Large intestine (tissue), 12 donors: ENCODE measurements at places on chromosomes 13 and 19.

DNA sequence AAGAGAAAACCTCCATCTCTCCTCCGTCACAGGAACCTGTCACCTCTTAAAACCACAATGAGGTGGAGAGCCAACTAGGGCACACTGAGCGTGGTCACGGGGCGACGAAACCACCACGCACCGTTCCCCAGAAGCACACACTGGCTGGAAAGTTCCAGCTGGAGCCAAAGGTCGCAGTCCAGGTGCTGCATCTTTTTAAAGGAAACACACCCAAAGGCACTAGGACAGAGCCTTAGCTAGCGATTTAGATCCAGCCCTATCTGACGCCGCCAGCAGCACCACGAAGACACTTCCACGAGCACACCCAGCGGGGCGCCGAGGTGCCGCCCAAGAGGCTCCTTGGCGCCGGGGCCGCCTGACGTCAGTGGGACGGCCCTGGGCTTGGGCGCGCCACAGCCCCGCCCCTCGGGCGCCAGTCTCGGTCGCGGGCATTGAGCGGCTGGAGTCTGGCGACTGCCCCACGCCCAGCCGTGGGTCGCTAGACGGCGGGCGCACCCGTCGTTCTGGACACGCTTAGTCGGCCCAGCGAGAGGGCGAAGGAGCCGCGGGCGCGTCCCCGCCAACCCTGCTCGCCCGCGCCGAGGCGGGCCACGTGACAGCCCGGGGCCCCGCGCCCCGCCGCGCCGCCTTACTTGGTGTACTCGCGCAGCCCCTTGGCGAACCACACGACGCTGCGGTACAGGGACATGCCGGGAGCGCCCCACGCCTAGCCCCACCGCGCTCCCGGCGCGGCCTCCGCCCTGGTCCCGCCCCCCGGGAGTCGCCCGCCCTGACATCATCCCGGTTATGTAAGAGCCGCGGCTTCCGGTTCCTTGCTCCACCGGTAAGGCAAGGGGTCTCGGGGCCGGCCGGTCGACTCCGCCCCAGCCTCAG is at the start of gene DHRS12:
Gene DHRS12 (minus strand): TSS at position 742 of the 873 bp plus-strand sequence. CDS start 4,504 bp downstream, outside the sequence.
- peak; percentile 89 for DNase-seq

DNA sequence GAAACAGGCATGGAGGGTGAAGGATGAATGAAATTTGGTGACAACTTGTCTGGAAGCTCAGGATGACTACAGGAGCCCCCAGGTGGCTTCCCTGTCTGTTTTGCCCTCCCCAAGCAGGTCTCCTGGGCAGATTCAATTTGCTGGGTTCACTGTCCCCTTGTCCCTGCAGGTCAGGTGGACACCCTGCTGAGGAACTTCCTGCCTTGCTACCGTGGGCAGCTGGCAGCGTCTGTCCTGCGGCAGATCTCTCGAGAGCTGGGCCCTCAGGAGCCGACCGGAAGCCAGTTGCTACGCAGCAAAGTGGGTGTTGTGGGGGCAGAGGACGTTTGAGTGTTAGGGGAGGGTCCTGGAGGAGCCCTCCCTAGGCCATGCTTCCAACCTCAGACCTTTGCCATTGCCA is 19.1 kb downstream of the PGLS start:
- no peak for DNase-seq

DNA sequence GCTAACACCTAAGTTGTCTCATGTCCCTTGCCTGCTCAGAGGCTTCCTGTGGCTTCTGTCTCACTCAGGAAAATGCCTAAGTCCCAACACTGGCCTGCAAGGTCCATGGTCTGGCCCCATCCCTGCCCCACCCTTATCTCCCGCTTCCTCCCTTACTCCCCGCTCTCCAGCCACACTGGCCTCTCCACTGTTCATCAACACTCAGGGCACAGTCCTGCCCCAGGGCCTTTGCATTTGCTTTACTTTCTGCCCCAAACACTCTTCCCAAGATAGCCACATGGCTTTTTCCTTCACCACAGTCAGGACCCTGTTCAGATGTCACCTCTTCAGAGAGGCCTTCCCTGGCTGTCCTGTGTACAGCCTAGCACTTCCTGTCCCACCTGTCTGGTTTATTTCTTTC is 32.1 kb upstream of the IGSF23 start:
- no peak for DNase-seq

DNA sequence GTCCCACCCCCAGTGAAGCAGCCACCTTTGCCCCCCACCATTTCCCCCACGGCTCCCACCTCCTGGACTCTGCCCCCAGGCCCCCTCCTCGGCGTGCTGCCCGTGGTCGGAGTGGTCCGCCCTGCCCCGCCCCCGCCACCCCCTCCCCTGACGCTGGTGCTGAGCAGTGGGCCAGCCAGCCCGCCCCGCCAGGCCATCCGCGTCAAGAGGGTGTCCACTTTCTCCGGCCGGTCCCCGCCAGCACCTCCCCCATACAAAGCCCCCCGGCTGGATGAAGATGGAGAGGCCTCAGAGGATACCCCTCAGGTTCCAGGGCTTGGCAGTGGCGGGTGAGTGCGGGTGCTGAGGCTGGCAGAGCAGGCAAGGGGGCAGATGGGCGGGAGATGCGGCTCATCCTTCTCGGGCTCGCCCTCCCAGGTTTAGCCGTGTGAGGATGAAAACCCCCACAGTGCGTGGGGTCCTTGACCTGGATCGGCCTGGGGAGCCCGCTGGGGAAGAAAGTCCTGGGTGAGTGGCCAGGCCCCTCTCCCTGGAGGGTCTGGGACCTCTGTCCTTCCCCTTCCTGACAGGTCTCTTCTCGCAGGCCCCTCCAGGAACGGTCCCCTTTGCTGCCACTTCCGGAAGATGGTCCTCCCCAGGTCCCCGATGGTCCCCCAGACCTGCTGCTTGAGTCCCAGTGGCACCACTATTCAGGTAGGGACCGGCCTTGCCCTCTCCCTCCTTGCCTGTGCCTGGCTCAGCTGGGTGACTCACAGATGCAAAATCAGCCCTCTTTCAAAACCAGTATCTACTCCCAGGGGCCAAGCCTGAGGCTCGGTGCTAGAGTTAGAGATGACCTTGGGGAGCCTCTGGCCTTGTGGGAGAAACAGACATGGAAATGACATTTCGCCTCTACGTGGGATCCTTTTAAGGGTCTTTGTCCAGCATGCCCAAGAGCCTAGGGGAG is 8.8 kb downstream of the IGFLR1 start:
- no peak for DNase-seq

GRCh38 chr13:77751513-77752456 is 54.3 kb downstream of the SLAIN1 start:
- peak; percentile 10 for DNase-seq

DNA sequence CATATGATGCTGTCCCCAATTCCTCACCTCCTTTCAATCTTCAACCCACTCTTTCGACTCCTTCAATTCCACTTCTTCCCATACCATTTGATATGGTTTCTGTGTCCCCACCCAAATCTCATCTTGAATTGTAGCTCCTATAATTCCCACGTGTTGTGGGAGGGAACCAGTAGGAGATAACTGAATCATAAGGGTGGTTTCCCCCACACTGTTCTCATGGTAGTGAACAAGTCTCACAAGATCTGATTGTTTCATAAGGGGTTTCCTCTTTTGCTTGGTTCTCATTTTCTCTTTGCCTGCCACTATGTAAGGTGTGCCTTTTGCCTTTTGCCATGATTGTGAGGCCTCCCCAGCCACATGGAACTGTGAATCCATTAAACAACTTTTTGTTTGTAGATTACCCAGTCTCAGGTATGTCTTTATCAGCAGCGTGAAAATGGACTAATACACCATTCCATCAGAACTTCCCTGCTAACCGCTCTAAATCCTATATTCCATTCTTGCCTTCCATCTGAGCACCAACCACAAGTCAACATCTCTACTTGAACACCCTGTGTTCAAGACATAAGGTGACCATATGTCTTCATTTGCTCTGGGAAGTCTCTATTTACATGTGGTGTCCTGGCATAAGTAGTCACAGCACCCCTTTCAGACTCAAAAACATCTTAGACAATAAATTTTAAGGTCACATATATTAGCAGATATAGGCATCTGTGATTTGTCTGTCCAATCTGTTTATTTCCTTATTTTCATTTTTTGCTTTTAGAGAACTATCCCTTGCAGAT is 122.9 kb downstream of the TSHZ3 start:
- no peak for DNase-seq

GRCh38 chr13:67296511-67296910 is 66.4 kb upstream of the PCDH9 start:
- DNase-seq: no peak

GRCh38 chr13:102555914-102556553 is 40.8 kb upstream of the TPP2 start:
- no peak for DNase-seq

- DNase-seq: no peak
Observed at GRCh38 chr13:24491845-24492244, 20.7 kb downstream of the PARP4 start.

DNA sequence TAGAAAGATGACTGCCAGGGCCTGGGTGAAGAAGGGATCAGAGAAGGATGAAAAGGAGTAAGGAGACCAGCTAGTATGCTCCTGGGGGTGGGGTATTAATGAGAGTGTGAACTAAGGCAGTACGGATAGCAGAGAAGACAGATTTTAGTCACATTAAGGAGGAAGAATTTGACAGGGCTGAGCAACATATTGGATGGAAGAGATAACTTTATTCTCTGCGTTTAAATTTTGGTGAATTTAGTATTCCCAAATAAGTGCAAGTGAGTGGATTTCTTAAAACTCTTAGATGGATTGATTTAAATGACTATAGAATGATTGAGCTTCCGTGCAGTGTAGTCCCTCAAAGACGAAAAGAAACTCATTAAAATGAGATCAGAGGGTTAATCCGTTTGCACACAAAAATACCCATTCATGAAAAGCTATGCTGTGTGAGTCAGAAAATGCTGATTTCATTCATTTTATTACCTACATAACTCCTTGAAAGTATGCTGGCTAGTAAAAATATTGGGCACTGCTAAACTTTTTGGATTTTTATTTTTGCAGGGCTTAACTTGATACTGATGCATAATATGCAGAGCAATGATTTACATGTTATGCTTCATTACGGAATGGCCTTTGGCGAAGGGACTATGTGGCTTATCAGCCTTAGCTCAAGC is 54.1 kb downstream of the WDFY2 start:
- no peak for DNase-seq

- no peak for DNase-seq
Observed at GRCh38 chr19:51387924-51388389, at the start of gene LIM2. LIM2 (minus strand) TSS chr19:51387974; CDS start chr19:51387443, 531 bp downstream.

GRCh38 chr19:7772752-7773291 is 9.8 kb downstream of the CLEC4M start:
- peak; percentile 68 for DNase-seq

- no peak for DNase-seq
Observed at GRCh38 chr19:10286803-10287737, at the start of gene ICAM4. ICAM4 (plus strand) TSS chr19:10286955; CDS start chr19:10287013, 58 bp downstream.

- DNase-seq: no peak
Observed at GRCh38 chr19:28019371-28019770, 1193.6 kb downstream of the UQCRFS1 start.

DNA sequence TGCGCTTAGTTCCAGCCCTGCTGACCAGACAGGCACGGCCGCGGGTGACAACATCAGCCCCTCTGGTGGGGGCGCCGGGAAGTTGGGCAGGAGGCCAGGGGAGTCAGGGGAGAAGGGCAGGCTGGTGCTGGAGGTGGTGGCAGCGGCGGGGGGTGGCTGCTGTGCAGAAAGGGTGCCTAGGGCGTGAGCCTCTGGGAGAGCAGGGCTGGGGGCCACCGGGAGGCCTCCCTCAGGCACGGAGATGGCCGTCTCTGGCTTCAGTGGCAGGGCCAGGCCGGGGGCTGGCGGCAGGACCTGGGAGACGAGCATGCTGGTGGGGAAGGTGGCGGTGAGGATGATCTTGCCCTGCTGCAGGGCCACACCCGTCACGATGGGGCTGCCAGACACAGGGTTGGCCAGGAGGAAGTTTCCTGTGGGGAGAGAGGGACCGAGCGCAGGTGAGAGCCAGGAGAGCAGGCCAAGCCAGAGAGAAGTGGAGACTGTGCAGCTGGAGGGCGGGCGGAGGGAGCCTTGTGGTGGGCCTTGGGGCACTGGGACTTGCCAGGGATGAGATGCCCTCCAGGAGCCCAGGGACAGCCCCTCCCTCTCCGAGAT is 3.3 kb downstream of the SIX5 start:
- no peak for DNase-seq

DNA sequence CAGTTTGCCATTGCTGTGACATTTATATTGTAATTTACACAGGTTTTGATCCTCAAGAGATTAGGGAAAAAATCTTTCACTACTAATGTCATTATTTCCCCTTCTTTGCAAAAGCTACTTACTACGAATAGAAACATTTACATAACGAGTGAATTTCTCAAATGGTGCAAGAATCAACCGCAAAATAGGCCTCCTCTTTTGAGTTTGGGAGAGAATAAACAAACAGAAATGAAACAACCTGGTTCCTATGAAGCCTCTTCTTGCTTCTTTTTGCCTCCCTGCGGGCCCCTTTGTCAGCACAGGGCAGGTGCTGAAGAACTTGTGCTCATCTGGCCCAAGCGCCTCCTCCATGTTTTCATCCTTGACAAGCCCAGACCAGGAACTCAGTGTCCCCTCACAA is 10.1 kb upstream of the GJA3 start:
- no peak for DNase-seq

DNA sequence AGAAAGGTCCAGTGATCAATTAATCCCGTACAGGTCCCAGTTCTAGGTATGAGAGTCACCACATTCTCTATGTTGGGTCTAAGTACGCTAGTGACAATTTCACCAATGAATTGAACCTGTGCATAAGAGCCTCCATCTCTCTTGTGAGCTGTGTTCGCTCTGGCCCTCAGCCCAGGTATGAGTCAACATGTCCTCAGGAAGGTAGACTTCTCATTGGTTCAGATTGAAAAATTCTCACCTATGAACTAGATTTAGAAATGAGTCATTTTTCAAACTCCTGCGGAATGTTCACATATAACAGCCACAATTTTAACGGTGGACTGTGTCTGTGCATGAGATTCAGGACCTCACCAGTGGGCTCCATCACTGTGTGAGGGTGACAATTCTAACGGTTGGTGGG is 12.7 kb upstream of the ZNF43 start:
- DNase-seq: no peak

DNA sequence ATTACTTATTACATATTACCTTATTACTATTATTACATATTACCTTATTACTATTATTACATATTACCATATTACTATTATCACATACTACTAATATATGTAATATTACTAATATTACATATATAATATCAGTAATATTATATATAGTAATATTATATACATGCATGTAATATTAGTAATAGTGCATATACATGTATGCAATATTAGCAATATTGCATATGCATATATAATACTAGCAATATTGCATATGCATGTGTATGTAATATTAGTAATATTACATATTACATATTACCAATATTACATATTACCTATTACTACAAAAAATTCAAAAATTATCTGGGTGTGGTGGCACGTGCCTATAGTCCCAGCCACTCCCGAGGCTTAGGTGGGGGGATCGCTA is 22.4 kb downstream of the PDE4A start:
- no peak for DNase-seq

DNA sequence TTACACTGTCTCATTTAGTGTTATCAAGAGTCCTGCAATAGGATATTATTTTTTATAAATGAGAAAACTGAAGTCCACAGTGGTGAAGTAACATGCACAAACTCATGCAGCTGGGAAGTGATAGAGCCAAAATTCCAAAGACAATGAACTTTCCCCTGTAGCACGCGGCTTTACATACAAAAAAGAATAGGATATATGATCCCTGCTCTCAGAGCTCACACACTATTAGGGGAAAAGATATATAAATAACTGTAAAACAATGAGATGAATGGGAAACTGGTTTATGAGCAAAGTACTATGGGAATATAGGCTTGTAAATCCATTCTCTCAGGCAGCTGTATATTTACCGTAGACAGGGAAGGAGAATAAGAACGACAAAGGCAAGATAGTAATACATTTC is 39.7 kb downstream of the THSD1 start:
- no peak for DNase-seq

- no peak for DNase-seq
Observed at GRCh38 chr13:27147530-27148170, 24.0 kb downstream of the USP12 start.
